ENCODE measurements at places on chromosomes 1 and 21.

- DNase-seq, result peak; percentile 38
Observed at GRCh38 chr1:200258447-200259375, 151.1 kb downstream of the ZNF281 start.

DNA sequence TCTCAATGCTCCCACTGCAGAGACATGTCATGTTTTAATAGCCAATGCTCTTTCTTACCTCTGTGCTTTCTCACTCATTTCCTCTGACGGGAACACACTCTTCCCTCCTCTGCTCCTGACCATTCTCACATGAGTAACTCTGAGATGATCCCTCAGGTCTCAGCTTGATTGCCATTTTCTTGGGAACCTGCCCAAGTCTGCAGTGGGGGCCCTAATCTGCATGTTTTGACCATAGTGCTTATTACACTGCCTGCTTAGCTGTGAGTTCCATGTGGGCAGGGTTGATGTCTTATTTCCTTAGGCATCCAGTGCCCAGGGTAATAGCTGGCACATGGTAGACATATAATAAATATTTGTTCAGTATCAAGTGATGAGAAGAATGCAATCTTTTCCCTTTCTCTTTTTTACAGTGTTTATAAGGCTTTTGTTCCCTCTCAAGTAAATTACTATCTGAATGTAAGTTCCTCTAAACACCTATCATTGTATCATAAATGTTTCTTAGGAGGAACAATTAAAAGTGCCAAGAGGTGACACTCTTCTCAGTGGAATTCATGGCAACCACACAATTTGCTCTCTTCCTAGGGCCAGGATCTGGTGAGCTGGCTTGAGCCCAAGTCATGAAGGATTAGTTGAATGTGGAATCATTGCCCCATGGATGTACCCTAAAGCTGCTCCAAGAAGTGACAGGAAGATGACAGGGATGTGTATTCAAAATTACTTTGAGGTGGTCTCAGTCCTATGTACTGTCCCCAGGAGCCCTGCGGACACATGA, 485.4 kb upstream of the USP24 start:
- no peak for DNase-seq

DNA sequence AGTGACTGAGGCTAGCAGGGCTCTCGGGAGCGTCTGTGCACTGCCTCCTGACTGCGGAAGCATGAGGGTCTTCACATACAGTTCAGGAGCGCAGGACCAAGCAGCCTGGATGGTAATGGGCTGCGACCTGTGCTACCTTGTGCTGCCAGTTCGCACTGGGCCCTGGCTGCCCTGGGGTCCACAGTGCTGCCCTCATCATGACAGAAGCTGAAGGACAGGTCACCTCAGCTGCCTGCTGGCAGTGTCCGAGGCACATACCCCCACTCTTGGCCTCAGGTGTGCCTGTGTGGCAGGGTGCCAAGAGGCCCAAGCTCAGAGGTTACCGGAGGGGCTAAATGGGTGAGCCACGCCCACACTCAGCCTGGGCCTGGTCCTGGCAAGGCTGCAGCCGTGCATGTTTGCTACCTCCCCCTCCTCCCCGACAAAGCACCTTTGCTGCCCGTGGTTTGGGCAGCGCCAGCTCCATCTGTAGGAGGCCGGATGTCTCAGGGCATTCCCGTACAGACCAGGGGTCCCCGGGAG, 4.4 kb downstream of the JMJD4 start:
- peak; percentile 4 for DNase-seq

DNA sequence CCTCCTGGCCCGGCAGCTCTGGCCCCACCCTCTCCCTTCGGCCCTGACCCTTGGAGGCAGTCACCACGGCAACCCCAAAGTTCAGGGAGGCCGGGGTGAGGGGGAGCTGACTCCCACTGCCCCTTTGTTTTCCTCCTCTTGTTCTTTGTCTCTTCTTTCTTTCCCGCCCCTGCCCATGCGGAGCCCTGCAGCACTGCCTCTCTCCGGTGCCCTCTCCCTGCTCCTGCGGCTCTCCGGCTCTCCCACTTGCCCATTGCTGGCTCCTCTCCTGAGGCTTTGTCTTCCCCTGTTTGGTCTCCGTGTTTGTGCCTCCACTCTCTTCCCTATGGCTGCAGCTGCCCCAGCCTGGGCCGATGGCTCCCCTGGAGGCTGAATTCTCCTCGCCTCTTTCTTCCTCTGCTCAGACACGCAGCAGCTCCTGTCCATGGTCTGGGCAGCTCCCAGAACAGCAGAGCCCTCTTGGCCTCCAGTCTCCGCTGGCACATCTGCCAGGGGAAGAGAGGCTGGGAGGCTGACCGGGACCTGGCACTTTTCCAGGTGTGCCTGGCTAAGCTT, 5.8 kb downstream of the CELSR2 start:
- DNase-seq, result no peak

DNA sequence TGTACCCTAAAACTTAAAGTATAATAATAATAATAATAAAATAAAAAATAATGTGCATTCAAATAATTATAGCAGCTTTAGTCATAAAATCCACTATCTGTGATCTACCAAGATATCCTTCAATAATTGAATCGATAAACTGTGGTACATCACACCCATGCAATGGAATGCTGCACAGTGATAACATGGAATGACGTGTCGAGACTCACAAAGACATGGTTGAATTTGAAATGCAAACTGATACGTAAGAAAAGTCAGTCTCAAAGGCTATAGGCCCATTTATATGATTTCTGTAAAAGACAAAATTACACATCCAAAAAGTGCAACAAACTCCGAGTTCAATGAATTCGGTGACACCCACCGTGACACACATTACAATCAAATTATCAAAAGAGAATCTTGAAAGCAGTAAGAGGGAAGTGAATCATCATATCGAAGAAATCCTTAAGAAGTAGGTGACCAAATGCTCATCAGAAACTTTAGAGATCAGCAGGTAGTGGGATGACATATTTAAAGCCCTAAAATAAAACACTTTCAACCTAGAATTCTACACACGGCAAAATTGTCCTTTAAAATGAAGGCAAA, 5.2 kb upstream of the SPRR2E start:
- DNase-seq, result no peak

GRCh38 chr1:216462066-216462775, 39.0 kb upstream of the USH2A start:
- DNase-seq, result no peak

All from DMS153 (cell line).